ENCODE measurements at places on chromosomes 3 and 15.

DNA sequence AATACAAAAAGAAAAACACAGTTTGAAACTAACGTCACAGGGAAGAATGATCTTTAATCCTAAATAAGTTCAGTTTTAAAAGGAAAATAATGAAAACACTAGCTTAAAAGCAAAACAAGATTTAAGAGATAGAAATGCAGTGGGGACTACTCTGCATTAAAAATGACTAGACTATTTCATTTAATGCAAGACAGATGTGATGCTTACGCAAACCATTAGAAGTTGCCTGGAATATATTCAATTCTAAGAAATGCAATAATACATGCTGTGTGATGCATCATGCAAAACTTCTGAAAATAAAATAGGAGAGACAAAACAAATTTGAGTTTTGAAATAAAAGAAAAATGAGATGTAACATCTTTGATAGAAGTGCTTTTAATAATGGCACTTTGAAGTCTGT is 97.6 kb upstream of the STRIT1 start:
- no peak for DNase-seq

- DNase-seq = no peak
Measured at GRCh38 chr15:64050281-64051092, 4.2 kb upstream of the DAPK2 start.

GRCh38 chr15:31752065-31752762 is 278.1 kb upstream of the CHRNA7 start:
- no peak for DNase-seq

DNA sequence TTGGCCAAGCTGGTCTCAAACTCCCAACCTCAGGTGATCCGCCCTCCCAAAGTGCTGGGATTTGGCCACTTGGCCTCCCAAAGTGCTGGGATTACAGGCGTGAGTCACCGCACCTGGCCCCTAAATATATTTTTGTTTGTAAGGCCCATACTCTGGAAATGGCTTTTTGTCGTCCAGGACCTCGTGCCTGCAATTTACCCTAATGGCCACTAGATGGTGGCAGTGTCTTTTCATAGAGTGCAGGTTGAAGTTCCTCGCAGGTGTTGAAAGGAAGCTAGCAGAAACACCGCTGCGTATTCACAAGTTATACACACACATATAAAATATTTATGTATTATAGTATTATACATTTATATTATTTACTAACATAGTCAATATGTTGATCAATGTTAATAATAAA is 97.2 kb downstream of the LRTM1 start:
- DNase-seq = no peak

DNA sequence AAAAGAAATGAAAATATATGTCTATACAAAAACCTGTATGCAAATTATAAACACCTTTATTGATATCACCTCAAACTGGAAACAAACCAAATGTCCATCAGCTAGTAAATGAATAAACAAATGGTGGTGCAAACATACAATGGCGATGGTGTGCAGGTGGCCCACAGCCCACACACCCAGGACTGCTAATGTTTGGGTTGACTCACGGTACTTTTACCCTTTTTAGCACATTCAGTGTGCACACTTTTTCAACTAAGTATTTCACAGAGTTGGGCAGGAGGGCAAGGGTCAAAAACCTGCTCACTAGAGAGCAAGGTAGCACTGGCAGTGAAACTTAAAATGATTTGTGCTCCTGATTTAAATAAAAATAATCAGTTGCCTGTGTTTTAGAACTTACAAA is 123.1 kb upstream of the BHLHE40 start:
- no peak for DNase-seq

- DNase-seq = peak; percentile 32
Measured at GRCh38 chr3:169945313-169945712, 21.3 kb upstream of the SEC62 start.

- no peak for DNase-seq
Measured at GRCh38 chr3:834679-835078, 258.1 kb upstream of the CNTN6 start.

GRCh38 chr3:79517766-79518413 is 249.9 kb downstream of the ROBO1 start:
- no peak for DNase-seq

GRCh38 chr3:77102951-77103769 is 63.3 kb downstream of the ROBO2 start:
- DNase-seq = no peak

DNA sequence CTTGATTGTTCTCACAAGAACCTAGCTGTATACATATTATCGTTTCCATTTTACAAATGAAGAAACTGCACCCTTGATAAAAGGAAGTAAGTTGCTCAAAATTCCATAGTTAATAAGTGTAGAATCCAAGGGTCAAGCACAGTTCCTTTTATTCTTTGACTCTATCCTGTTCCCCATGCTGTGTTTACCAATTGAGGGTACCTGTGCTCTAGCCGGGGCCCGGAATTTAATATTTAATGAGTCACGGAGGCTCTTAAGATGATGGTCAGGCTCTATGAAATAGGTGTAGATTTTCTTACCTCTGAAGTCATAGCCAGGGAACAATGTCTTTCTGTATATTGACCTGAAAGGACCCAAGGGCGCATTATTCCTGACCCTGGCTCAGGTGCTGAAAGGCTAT is 65.2 kb downstream of the LPP start:
- DNase-seq = no peak

DNA sequence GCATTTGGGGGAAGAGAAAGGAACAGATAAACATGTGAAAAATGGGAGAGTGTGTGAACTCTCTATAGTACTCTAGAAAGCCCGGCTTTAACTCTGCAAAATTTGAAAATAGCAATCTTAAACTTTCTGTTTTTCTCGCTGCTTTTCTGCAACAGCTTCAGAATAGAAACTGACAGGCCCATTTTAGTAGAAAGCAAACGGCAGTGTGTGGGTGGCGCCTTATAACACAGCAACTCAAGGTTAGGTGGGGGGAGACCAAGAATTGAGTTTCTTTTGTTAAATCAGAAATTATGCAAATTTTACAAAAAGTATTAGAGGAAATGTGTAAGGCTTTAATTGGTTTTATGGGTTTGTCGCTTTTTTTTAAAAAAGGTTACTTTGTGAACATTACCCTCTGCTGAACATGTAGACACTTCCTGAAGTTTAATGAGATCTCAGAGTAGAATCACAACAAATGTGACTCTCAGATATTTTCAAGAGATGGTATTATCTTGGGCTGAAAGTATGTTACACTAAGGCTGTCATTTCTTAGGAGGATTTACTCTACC is 107.0 kb downstream of the PTPRG start:
- no peak for DNase-seq

DNA sequence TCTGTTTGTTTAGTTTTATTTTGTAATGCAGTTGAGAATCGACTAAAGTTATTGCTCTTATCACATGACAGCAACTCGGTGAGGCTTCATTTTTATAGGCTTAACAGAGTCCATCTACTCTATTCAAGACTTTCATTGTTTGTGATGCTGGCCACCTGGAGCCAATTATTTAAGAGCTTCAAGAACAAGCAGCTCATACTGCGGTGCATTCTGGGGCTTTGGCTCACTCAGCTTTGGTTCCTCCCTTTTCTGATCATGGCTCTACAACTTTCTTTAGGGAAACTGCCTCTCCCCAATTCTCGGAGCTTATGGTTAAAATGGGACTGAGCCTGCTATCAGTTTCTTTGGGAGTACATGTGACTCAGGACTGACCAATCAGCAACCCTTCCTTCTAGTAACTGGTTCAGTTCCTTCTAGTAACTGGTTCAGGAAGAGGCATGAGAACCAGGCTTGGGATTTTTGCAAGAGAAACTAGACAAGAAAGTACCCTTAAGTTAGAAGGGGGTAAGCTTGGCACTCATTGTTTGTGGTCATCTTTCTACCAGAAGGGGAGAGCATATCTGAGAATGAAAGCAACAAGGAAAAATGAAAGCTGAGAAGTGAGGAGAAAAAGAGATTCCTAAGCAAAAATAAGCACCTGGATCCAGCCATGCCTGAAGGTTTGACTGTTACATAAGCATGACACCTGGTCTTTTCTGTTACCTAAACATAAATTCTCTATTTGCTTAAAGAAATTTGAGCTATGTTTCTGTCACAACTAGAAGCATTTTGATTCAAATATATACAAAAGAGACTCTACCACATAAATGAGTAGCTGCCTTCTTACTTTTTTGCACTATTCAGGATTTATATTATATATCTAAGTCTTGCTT is 24.1 kb upstream of the ARHGEF3 start:
- no peak for DNase-seq

- no peak for DNase-seq
Measured at GRCh38 chr3:126984391-126985131, 1.6 kb downstream of the PLXNA1 start.

DNA sequence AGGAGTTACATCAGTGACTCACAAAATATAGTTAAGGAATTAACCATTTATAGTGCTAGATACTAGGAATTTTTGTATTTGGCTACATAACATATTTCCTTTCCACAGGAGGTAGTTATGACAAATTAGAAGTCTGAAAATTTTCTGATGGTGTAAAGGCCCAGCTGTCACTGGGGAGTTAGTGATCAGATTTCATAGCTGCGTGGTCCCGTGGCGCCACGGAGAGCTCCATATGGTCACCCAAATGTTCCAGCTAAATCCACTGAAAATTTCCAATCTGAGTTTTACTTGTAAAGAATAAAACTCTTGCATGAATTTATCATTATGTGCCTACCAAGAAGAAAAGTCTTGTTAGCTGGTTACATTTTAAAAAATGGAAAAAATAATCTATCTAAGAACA is 368.9 kb upstream of the PLSCR5 start:
- no peak for DNase-seq

DNA sequence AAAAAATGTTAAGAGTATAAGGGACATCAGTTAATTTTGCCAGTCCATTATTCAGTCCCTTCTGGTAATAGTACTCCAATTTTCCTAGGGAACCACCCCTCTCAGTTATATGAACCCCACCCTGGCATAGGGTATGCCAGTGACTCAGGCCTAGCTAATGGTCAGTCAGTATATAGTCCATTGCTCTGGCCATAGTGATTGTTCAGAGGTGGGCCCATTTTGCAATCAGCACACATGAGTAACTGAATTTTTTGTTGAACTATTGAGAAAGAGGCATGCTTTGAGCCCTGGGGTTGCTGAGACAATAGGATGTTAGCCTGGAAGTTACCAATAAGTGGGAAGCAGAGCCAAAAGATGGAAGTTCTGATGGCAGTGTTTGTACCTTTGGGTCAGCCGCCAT is 4.1 kb downstream of the LRCH3 start:
- no peak for DNase-seq

- no peak for DNase-seq
Measured at GRCh38 chr3:123708531-123708930, 123.7 kb upstream of the HACD2 start.

- peak; percentile 13 for DNase-seq
Measured at GRCh38 chr3:137105277-137105977, 147.6 kb downstream of the IL20RB start.

- DNase-seq = no peak
Measured at GRCh38 chr3:114551770-114552526, 258.1 kb downstream of the TIGIT start.

- no peak for DNase-seq
Measured at GRCh38 chr15:100663086-100663914, 60.9 kb downstream of the ASB7 start.

DNA sequence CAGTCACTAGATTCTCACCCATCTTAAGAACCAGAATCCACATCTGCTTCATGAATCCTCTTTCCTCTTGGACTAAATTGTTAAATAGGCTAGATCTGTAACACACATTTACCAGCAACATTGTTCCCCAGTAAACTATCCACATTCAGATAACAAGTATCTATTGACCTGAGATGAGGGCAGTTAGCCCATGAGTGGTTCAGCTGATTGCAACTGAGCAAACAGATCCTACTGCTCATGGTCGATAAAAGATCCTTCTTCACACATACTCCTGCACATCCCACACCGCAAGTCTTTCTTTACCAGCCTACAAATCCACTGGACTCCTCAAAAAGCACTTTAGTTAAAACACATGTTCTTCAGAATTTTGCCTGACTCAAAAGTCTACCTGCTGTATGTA is 59.2 kb downstream of the UACA start:
- DNase-seq = no peak

- no peak for DNase-seq
Measured at GRCh38 chr3:197737749-197738462, 1.2 kb upstream of the RUBCN start.

DNA sequence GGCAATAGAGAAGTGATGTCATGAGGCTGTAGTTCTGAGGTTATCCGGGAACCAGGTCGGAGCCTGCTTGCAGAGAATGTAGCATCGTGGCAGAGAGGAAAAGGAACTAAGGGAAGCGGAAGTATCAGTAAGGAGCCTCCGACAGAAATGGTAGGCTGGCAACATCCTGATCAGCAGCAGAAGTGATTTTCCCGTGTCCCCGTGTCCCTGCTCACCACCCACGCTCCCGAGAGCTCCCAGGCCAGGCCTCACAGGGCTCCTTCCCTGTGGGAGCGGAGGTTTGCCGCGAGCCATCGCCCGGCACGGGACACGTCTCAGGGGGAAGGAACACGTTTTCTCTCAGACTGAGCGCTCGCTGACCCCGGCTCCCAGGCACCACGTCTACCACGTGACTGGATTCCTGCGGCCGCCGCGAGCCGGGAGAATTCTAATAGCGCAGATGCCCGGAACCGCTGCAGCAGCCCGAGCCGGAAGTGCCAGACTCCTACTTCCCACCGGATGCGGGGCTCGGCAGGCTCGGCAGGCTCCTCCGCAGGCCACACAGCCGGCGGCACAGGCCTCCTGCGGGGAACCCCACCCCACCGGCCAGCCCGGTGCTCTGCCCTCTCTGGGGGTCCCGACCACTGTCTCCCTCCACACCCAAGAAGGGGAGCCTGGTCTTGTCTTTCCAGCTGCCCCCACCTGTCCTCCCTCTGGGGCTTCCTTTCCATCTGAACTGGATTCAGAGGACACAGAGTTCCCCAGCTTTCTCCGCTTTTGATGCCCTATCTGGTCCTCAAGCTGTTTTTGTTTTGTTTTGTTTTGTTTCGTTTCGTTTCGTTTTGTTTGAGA is 99.3 kb downstream of the BDH1 start:
- peak; percentile 37 for DNase-seq

DNA sequence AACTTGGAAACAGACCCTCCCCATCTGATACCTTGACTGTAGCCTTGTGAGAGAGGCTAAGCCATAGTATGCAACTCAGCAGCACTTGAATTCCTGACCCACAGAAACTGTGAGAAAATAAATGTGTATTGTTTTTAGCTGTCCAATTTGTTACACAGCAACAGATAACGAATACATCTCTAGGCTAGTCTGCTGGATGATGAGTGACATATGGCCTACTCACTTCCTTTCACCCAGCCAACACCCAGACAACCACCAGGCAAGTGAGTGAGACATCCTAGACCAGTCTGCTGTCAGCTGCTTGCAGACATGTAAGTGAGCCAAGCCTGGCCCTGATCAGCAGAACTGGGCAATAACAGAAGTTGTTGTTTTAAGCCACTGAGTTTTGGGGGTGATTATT is 19.2 kb upstream of the SMAD6 start:
- DNase-seq = no peak

- DNase-seq = no peak
Measured at GRCh38 chr3:125654526-125654925, 59.2 kb upstream of the OSBPL11 start.

- DNase-seq = no peak
Measured at GRCh38 chr3:132378-132777, 64.2 kb upstream of the CHL1 start.

GRCh38 chr3:49164983-49165720 is 979 bp downstream of the CCDC71 start:
- DNase-seq = no peak

GRCh38 chr3:167030082-167030725 is 349.9 kb downstream of the ZBBX start:
- no peak for DNase-seq

Data from activated CD4-positive, alpha-beta T cell treated with anti-CD3 and anti-CD28 coated beads, Interleukin-2, amount 50 U/mL, for 24 hours (primary cell).